ENCODE measurements at places on chromosomes 4 and X.

- H3K27ac ChIP-seq, result no peak overlapping the region
- DNase-seq, result no peak
- H3K27me3 ChIP-seq, result no peaks in the 10 kb centered on the region
- H3K4me1 ChIP-seq, result no peaks in the 10 kb centered on the region
These were observed 1232.4 kb downstream of the STIM2 start for GRCh38 chr4:28093071-28093470.

DNA sequence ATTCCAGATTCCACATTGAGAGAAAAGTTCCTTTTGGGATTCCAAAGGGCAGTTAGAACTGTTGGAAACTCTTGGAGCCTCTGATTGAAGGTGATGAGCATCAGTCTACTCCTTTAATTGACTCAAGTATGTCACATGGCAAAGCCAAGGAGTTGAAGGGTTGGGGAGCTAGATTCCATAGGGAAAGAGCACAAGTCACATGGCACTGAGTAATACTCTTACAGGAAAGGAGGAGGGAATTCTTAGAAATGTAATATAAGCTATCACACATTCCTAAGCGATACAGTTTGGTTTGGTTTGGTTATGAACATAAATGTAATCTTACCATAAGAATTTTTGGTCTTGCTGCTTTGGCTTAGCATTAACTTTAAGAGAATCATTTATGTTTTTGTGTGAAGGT, 15.7 kb downstream of the SPCS3 start:
- DNase-seq, result no peak
- no peaks in the 10 kb centered on the region for H3K36me3 ChIP-seq
- H3K27ac ChIP-seq, result no peak overlapping the region
- no peaks in the 10 kb centered on the region for H3K27me3 ChIP-seq
- H3K4me3 ChIP-seq, result no peak overlapping the region
- H3K4me1 ChIP-seq, result peaks cover 4% of the 10 kb centered on the region

DNA sequence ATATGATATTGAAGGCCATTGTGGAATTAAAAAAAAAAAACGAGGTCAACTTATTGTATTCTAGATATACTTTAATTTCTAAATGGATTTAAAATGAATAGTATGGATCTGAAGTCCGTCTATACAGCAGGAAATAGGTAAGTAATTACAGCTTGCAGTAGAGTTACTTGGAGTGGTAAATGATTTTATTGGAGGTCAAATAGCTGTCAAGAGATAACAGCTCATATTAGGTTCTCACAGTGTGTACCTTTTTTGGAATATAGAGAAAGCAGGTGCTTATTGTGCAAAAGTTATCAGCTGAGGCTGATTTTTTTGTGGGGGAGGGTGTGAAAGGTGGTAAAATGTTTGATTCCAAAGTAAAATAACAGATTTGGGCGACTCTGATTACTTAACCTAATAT, 17.7 kb downstream of the UPRT start:
- H3K36me3 ChIP-seq, result no peaks in the 10 kb centered on the region
- H3K27me3 ChIP-seq, result no peaks in the 10 kb centered on the region
- H3K4me3 ChIP-seq, result no peak overlapping the region
- H3K27ac ChIP-seq, result no peak overlapping the region

GRCh38 chrX:43450355-43450754, 205.7 kb upstream of the MAOA start:
- DNase-seq, result no peak
- H3K27me3 ChIP-seq, result no peaks in the 10 kb centered on the region
- no peaks in the 10 kb centered on the region for H3K36me3 ChIP-seq

- no peaks in the 10 kb centered on the region for H3K27me3 ChIP-seq
- H3K36me3 ChIP-seq, result no peaks in the 10 kb centered on the region
- H3K4me3 ChIP-seq, result no peak overlapping the region
- no peak overlapping the region for H3K27ac ChIP-seq
- DNase-seq, result no peak
These were observed 650.8 kb downstream of the PCDH7 start for GRCh38 chr4:31370866-31371465.

- no peak for DNase-seq
- no peaks in the 10 kb centered on the region for H3K36me3 ChIP-seq
- H3K4me1 ChIP-seq, result no peaks in the 10 kb centered on the region
- no peak overlapping the region for H3K4me3 ChIP-seq
- no peak overlapping the region for H3K27ac ChIP-seq
These were observed 6.8 kb upstream of the S100G start for GRCh38 chrX:16643176-16643575.

DNA sequence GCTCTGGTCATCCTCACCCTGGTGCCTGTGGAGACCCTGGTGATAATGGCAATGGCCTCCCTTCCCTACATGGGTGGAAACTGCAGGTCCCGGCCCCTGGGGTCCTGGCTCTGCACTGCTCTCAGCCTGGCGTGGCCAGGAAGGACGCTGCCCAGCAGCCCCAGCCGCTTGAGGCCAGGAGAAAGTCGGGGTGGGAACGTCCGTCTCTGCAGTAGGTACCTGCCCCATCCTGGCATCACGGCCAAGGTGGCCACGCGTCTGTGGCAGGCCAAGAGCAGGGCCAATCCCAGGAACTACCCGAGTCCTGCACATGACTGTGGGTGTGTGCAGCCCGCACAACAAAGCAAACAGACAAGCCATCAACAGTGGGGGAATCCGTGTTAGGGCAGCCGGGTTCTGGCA, 33.8 kb downstream of the FGFRL1 start:
- no peaks in the 10 kb centered on the region for H3K27me3 ChIP-seq
- H3K27ac ChIP-seq, result no peak overlapping the region
- H3K4me3 ChIP-seq, result no peak overlapping the region
- H3K36me3 ChIP-seq, result no peaks in the 10 kb centered on the region

GRCh38 chr4:56879996-56880395, 27.7 kb upstream of the REST start:
- H3K36me3 ChIP-seq, result no peaks in the 10 kb centered on the region
- H3K4me3 ChIP-seq, result no peak overlapping the region
- no peak overlapping the region for H3K27ac ChIP-seq
- no peaks in the 10 kb centered on the region for H3K4me1 ChIP-seq
- DNase-seq, result no peak

DNA sequence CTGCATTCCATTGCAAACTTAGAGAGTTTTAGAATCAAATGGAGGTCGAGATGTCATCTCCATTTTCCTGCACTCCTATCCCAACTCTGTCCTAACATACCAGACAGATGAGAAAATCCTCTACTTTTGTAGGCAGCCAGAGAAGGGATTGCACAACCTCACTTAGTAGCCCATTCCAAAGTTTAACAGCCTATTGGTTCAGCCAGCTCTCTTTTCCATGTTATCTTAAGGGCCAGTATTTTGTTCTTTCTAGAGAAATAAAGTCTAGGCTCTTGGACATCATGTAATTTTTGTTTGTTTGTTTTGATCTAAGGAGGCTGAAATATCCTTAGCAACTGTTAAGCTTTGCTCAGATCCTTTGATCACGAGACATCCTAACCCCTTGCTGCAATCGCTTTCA, 173.0 kb downstream of the COX18 start:
- no peaks in the 10 kb centered on the region for H3K36me3 ChIP-seq
- DNase-seq, result no peak
- H3K27me3 ChIP-seq, result no peaks in the 10 kb centered on the region
- no peaks in the 10 kb centered on the region for H3K4me1 ChIP-seq
- no peak overlapping the region for H3K27ac ChIP-seq

DNA sequence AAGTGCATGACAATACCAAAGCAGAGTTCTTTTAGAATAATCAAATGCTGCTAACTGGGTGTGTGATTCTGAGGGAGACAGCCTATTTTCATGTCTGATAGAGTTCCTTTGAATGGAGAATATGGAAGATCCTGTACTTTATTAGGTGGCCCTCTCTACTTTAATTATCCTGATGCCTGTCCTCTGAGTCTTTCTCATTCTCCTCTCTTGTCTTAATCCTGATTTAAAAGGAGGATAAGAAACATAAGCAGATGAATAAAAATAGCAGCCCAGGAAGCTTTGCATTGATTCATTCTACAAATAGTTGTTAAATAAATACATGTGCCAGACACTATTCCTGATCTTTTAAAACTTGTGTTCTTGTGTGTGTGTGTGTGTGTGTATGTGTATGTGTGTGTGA, 387.3 kb downstream of the SPRY1 start:
- H3K4me1 ChIP-seq, result peaks cover 10% of the 10 kb centered on the region
- no peak overlapping the region for H3K27ac ChIP-seq
- no peak overlapping the region for H3K4me3 ChIP-seq
- no peak for DNase-seq

GRCh38 chr4:96887857-96888256, 1048.0 kb downstream of the PDHA2 start:
- no peaks in the 10 kb centered on the region for H3K4me1 ChIP-seq
- H3K4me3 ChIP-seq, result no peak overlapping the region
- H3K36me3 ChIP-seq, result no peaks in the 10 kb centered on the region
- H3K27me3 ChIP-seq, result no peaks in the 10 kb centered on the region
- DNase-seq, result no peak

DNA sequence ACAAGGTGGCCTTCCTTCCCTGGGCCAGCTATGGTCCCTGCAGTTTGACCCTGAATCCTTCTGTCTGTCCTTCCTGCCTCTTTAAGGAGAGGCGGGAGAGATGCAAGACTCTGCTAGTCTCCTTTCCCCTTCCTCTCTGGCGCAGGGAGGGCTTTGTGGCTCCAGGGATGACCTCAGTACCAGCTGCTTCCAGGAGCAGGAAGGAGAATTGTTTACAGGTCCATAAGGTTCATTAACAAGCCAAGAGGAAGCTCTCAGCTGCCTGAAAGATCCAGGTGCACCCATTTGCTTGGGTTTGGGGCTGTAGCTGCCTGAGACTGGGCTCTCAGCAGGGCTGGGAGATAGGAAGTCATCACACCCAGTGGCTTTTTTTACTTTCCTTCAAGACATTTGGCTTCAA, 4.0 kb upstream of the FATE1 start:
- no peaks in the 10 kb centered on the region for H3K36me3 ChIP-seq
- no peak for DNase-seq
- H3K4me3 ChIP-seq, result no peak overlapping the region
- H3K4me1 ChIP-seq, result no peaks in the 10 kb centered on the region
- no peaks in the 10 kb centered on the region for H3K27me3 ChIP-seq
- no peak overlapping the region for H3K27ac ChIP-seq

GRCh38 chr4:32022071-32022470, 1301.9 kb downstream of the PCDH7 start:
- H3K36me3 ChIP-seq, result no peaks in the 10 kb centered on the region
- no peaks in the 10 kb centered on the region for H3K4me1 ChIP-seq
- no peaks in the 10 kb centered on the region for H3K27me3 ChIP-seq
- no peak for DNase-seq
- H3K4me3 ChIP-seq, result no peak overlapping the region

DNA sequence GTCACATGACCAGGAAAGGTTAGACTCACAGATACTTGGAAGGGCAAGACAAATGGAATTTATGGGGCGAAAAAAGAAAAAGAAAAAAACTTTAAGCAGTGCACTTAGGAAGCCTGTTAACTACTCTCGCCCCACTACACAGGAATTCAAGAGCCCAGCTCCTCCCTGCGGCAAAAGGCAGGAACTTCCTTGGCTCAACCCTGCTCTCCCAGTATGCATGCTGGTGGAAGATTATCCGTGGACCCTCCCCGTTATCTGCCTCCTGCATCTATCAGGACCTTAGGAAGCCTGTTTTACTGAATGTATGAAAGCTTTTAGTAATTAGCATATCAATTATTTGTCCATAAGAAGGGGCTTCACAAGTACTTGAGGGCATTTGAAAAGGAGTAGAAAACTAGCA, 40.1 kb upstream of the RPA4 start:
- no peaks in the 10 kb centered on the region for H3K27me3 ChIP-seq
- H3K27ac ChIP-seq, result no peak overlapping the region
- DNase-seq, result no peak
- no peaks in the 10 kb centered on the region for H3K4me1 ChIP-seq
- H3K4me3 ChIP-seq, result no peak overlapping the region

DNA sequence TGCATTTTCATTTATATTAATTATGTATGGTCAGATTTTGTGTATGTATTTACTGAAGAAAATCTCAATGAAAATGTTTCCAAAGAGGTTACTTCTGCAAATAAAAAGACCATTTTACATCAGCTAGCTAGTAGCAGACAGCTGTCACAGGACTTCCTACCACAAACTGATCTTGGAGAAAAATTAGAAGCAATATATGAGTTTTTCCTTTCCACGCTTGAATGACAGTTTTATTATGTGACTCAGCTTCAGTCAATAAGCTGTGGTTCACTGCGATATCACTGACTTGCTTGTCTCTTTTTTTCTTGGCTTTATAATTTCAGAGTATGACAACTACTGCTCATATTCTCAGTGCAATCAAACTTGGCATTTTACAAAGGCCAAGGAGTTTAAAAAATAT, 787.4 kb upstream of the GALNTL6 start:
- H3K27ac ChIP-seq, result no peak overlapping the region
- H3K4me1 ChIP-seq, result no peaks in the 10 kb centered on the region
- H3K36me3 ChIP-seq, result no peaks in the 10 kb centered on the region

GRCh38 chr4:151362404-151363164, 37.2 kb upstream of the SH3D19 start:
- no peak overlapping the region for H3K27ac ChIP-seq
- H3K4me3 ChIP-seq, result no peak overlapping the region
- no peaks in the 10 kb centered on the region for H3K4me1 ChIP-seq
- no peaks in the 10 kb centered on the region for H3K36me3 ChIP-seq

GRCh38 chr4:2254665-2255500, 7.0 kb downstream of the MXD4 start:
- peaks cover 64% of the 10 kb centered on the region for H3K4me1 ChIP-seq
- H3K4me3 ChIP-seq, result peak overlapping the region; percentile 36
- H3K36me3 ChIP-seq, result peaks cover 39% of the 10 kb centered on the region
- DNase-seq, result no peak
- H3K27ac ChIP-seq, result peak overlapping the region; percentile 88
- no peaks in the 10 kb centered on the region for H3K27me3 ChIP-seq

DNA sequence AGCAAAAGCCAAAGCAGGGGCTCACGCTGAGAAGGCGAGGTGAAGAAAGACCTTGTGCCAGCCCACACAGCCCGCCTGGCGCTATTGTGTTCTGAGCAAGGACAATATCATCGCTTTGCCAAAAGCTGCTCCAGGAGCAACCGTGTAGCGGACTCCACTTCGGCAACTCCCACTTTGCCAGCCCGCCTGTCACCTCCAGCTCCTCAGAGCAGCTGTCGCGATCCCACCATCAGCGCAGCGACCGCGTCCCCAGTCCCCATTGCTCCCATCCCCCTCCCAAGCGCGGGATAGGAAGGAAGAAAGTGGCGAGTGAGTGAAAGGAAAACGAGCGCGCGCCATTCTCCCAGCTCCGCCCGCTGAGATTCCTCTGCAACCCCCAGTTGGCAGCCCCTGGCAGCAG, 759 bp downstream of the ZC4H2 start:
- no peaks in the 10 kb centered on the region for H3K36me3 ChIP-seq
- H3K27me3 ChIP-seq, result no peaks in the 10 kb centered on the region
- no peak for DNase-seq
- no peaks in the 10 kb centered on the region for H3K4me1 ChIP-seq

DNA sequence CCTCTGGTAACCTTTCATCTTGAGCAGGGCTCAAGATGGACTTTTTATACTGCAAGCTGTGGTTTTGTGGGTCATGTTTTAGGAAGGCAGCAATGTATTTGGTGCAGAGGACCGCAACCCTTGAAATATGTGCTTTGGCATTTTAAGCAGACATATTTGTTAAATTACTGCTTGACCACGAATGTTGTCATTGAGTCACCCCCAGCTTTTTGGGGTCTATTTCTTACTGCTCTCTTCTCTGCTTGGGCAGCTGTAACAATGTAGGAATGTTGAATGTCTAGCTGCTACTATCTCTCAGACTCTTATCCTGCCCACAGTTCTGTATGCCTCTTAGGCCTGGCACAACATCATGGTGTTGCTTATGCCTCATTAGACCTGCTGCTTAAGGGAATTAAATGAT, 6.0 kb downstream of the RBPJ start:
- peaks cover 65% of the 10 kb centered on the region for H3K4me1 ChIP-seq
- H3K36me3 ChIP-seq, result no peaks in the 10 kb centered on the region
- DNase-seq, result no peak
- no peak overlapping the region for H3K4me3 ChIP-seq

GRCh38 chrX:120014354-120015130, 62.9 kb downstream of the RHOXF2B start:
- no peak overlapping the region for H3K27ac ChIP-seq
- H3K4me1 ChIP-seq, result no peaks in the 10 kb centered on the region
- H3K27me3 ChIP-seq, result no peaks in the 10 kb centered on the region
